ENCODE measurements at places on chromosomes 13 and 19.

- DNase-seq = no peak
Observed at GRCh38 chr19:6967967-6968366, 53.3 kb downstream of the MBD3L2B start.

DNA sequence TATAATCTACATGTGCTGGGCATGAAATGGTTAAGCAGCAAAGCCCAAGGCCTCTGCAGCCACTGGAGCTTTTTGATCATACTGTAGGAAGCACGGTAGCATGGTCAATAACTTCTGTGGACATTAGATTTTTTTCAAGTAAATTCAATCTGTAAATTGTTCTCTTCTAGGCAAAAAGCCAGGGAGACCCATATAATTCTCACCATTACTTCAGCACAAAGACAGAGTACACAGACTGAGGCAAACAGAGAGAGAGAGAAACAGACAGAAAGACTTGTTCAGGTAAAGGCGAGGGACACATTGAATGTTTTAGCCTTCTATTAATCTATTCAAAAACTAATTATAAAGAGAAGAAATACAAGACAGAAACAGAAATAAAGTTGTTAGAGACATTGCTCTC, 349.4 kb downstream of the RFC3 start:
- DNase-seq = no peak

- DNase-seq = no peak
Observed at GRCh38 chr19:14761607-14762006, 16.8 kb downstream of the ADGRE2 start.

- DNase-seq = no peak
Observed at GRCh38 chr13:114115191-114115671, 17.2 kb downstream of the RASA3 start.

DNA sequence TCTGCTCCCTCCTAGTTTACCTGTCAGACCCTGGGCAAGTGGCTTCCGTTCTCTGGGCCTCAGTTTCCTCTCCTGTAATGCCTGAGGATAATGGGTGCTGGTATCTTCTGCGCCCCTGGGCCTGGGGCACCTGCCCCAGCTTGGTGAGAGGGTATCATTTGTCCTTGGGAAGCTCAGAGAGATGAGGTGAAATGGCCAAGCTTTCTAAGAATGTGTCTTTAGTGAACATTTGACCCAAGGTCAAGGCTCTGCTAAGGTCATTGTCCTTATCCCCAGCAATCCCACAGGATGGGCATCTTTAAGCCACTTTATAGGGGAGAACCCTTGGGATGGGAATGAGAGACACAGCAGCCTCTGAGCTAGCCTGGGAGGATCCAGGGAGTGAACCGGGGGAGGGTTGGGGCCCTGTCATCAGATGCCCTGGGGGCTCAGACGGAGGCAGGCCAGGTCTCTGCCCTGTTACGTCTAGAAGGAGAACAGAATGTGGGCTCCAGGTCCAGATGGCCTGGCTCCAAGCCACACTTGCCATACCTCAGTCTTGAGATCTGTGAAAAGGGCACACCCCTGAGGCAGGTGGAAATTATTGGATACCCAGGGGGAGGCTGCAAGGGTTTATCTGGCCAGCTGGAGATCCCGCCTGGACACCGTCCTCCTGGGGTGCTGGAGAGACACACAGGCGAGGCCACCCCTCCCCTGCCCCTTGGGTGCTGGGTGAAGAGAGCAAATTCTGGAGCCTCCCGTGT, 1.1 kb upstream of the NFIC start:
- DNase-seq = no peak

GRCh38 chr13:113061271-113061625, 44.3 kb upstream of the F7 start:
- no peak for DNase-seq

- DNase-seq = no peak
Observed at GRCh38 chr19:51289635-51290034, 21.8 kb upstream of the IGLON5 start.

DNA sequence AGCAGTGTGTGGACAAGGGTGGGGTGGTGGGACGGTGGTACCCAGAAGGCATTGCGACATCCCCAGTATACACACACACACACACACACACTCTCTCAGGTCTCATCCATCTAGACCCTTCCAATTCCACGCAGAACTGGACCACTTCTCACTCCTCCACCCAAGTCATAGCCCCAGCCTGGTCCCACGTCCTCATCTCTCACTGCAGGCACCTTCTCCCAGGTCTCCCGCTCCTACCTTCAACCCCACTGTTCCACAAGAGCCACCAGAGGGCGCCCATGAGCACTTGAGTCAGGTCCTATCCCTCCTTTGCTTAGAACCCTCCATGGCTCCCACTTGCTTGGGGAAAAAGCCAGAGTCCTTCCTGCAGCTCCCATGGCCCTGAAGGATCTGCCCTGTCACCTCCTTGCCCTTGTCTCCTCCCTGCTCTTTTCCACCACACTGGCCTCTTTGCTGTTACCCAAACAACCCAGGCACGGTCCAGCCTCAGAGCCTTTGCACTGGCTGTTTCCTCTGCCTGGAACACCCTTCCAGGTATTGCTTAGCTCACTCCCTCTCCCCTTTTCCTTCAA, 62.6 kb downstream of the IER2 start:
- DNase-seq = no peak
